Renal cortex interstitium (tissue), 15 donors: ENCODE measurements at places on chromosomes 3 and 15. TPM values are rescaled to one million over a fixed set of nuclear protein-coding genes. Genes with fewer than 3 reads are reported as not detected.

- no peak for DNase-seq
Observed at GRCh38 chr3:48564022-48564421, 441 bp upstream of the UCN2 start.

DNA sequence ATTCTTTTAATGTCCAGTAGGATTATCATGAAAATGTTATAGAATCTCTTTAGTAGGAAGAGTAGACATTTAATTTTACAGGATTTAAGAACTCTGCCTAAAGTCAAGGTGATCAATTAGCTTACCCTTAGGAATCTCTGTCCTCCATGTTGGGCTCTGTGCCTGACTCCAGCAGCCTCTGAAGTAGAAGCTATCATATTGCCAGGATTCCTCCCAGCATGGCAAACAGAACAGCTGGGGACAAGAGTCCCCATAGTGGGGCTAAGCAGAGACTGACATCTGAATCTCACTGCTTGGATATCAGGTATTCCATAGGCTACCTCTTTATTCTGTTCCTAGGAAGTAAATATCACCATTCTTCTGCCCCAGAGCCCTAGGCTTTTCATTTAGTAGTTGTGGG, 1.5 kb downstream of the SLC15A2 start:
- no peak for DNase-seq

DNA sequence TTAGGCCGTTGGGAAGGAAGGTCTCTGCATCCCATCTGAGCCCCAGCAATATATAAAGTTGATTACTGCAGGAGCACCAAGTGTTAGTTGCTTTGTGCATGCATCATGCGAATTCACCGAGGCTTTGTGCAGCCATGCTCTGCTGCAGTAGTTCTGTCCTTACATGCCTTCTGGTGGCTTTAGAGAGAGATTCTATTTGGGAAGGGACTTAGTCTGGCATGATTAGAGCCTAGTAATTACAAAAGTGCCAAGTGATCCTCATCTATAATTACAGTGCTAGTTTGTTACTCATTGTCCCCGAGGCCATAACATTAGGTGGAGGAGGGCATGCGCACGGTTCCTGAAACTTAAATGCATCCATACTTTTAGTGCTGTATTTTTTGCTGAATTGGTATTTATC, 353.6 kb downstream of the CNTN4 start:
- DNase-seq: no peak

GRCh38 chr3:14143271-14144225, 18.7 kb downstream of the TMEM43 start:
- DNase-seq: no peak

STT3B gene
- polyA plus RNA-seq: 190 TPM

AMIGO3 gene
- 1.8 TPM for polyA plus RNA-seq

DNA sequence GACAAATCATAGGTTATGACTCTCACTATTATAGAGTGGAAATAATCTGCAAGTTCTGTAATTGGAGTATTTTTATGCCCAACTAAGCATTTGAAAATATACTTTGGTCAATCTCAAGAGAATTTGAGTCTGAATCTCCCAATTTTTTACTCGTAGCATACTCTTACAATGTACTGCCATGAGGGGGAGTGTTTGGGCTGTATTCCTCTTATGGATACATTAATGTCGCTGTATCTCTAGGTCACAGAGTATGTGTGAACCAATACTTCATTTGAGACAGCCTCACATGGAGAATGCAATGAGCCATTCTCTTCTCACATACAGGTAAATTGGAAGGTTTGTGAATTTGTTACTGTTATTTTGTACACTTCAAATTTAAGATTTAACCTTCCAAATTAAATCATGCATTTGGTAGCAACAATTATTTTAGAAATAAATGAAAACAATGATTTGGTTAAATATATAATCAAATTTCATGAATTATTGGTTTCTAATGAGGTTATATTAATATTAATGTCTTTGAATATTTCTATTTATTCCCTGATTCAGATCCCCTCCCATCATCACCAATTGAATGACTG, 5.5 kb upstream of the CD200 start:
- no peak for DNase-seq

GRCh38 chr3:100581650-100582049, 27.8 kb upstream of the ADGRG7 start:
- DNase-seq: no peak

GRCh38 chr3:160945336-160945735, 159.8 kb downstream of the B3GALNT1 start:
- no peak for DNase-seq
